ENCODE measurements at places on chromosomes 6 and 20.
A peak's percentile ranks its signal among the peaks of the same experiment; 100 is the strongest.

DNA sequence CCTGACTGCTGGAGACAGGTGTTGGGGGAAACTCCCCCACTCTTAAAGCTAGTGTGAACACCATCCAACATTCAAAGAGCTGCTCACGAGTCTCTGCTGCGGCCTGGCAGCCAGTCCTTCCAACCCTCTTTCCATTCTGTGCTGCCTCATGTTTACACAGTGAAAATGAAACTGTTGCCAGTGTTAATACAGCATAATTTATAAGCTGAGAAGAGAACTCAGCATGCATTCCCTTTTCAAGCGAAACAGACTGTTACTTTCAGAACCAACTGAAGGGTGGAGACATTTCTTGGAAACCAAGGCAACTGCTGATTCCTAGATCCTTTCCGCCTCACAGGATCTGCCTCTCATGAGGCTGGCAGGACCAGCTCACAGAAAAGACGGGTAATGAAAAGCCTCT, 533.8 kb upstream of the ID4 start:
- DNase-seq, result no peak

GRCh38 chr6:91782802-91783201, 1195.9 kb upstream of the MAP3K7 start:
- DNase-seq, result no peak

GRCh38 chr6:81331526-81331925, 421.0 kb downstream of the TENT5A start:
- DNase-seq, result peak; percentile 56

DNA sequence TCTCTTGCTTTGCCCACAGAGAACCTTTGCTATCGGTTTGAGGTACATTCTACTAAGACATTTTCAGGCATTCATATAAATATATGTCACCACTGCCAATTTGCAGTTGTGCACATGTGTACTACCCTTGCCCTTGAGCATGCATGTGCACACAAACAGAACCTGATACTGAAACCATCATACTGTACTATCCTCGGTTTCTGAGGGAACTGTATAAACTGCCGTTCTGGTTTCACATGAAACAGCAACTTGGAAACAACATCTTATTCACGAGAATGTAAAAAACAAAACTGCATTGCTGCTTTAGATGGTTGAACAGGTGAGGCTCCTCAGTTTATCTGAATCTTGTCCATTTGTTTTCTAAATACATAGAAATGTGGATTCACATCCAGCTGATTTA, 151.2 kb upstream of the TMEM170B start:
- no peak for DNase-seq

DNA sequence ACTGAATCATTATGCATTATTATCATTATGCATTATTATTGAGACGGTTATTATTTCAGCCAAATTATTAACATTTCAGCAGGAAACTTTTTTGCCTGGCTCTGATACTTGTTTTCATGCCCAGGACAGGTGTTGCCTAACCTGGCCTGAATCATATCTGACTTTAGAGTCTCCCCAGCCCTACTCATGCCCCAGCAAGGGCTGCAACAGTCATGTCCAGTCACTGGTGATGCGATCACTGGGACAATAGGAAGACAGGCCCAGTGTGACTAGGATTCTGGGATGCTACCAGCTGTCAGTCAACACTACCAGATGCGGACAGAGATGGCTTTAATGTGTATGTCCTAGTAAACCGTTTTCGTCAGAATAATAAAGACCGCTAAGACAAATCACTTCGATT, 285.0 kb downstream of the KHDC1L start:
- DNase-seq, result no peak

DNA sequence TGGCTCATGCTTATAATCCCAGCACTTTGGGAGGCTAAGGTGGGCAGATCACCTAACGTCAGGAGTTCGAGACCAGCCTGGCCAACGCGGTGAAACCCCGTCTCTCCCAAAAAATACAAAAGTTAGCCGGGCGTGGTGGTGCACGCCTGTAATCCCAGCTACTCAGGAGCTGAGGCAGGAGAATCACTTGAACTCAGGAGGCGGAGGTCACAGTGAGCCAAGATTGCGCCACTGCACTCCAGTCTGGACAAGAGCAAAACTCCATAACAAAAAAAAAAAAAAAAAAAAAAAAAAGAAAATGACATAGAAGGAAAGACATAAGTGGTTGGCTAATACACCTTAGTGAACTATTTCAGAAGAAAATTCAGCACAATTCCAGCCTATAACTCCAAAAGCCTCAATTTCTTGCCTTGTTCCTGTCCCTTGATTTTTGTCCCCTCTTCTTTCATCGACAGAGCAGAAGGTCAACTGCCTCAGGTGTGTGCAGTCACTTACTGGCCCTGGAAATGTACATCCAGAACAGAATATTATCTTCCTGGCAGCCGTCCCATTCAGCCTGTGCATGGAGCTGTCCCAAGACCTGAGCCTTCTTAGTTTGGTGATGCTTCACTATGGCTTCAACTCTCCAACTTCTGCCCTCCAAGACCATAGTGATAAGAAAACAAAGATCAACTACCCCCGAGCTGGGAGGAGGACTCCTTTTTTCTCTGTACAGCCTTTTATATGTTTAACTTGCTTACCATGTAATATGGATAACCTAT, 117.6 kb downstream of the LY86 start:
- DNase-seq, result no peak

DNA sequence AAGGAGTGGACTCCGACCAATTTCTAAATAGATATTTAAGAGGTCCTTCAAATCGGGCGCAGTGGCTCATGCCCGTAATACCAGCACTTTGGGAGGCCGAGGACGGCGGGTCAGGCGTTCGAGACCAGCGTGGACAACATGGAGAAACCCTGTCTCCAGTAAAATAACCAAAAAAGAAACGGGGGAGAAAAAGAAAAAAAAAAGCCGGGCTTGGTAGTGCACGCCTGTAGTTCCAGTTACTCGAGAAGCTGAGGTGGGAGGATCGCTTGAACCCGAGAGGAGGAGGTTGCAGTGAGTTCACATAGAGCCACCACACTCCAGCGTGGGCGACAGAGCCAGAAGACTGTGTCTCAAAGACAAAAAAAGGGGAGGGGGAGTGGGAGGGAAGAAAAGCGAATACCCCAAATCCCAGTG, 53.3 kb upstream of the HFE start:
- no peak for DNase-seq

GRCh38 chr20:57705127-57705899, 4.5 kb downstream of the PMEPA1 start:
- DNase-seq, result no peak

GRCh38 chr6:118403036-118403435, 145.1 kb upstream of the PLN start:
- peak; percentile 24 for DNase-seq

DNA sequence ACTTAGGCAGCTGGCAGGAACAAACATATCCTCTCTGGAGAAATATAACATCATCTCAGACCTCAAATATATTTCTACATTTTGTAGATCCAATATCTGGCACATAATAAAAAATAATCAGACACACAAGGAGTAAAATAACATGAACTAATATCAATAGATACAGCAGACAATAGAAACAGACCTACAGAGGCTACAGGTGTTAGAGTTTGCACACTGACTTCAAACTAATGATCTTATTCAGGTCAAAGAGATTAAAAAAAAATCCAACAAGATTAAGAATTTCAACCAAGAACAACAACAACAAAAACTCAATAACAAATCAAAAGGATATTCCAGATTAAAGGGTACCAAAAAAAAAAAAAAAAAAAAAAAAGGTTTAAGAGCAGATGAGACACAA, 13.9 kb upstream of the CDYL start:
- no peak for DNase-seq

GRCh38 chr20:20593447-20594170, 118.8 kb downstream of the RALGAPA2 start:
- no peak for DNase-seq

- no peak for DNase-seq
These were observed 69.5 kb downstream of the TINAG start for GRCh38 chr6:54377776-54378175.

DNA sequence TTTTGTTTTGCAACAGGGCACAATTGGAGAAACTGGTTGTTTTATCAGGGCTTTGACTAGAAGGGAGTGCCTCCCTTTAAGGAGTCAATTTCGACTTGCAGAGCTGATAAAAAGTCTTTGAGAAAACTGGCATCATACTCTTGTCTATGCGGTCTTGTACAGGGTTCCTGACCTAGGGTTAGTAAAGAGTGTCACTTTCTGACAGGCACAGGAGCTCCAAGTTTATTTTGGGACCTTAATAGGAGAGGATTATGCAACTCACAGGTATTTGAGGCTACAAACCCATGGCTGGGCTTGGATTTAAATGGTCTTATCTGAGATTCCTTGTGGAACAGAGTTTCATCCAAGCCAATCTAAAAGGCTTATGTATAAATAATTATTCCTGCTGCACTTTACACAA, 365.4 kb downstream of the HTR1B start:
- DNase-seq, result no peak

DNA sequence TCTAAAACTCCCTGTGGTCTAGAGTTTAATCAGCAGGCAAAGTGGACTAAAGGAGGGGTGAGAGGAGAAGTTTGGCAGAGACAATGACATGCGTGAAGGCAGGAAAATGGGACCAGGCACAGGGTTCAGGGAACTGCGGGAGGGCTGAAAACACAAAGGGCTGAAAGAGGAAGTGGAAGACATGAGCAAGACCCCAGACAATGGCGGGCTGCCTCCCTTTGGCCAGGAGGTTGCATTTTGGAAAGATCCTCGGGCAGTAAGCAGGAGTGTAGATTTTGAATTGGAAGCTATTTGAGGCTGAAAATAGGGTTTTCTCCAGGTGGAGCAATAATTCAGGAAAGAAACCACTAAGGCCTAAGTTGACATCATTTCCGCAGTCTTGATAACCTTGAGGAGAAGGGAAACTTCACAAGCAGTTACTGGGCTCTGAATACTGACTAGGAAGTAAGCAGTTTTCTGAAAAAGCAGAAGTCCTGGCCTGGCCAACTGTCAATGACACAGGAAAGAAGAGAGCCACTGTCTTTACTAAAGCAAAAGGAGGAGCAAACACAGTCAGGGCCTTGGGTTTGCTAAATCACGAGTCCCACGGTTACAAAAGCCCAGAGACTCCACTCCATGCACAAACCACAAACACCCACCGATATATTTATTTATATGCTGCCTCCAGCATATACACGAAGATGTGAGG, 3.4 kb downstream of the LY86 start:
- DNase-seq, result no peak

DNA sequence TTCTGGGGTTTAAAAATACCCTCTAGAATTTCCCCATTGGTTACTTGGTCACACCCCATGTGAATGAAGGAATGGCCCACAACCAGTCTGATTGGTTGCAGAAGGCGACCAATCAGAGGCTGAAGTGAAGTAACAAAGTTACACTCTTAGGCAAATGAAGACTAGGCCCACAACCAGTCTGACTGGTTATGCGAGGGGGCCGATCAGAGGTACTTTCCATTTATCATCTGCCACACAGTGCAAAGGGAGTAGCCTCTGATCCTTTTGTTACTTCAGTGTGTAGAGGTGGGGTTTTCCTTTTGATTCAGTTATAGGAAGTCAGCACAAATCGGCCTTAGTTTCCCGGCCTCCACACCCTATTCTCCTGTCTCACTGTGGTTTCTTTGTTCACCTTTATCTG, 61.2 kb upstream of the SGK1 start:
- no peak for DNase-seq

DNA sequence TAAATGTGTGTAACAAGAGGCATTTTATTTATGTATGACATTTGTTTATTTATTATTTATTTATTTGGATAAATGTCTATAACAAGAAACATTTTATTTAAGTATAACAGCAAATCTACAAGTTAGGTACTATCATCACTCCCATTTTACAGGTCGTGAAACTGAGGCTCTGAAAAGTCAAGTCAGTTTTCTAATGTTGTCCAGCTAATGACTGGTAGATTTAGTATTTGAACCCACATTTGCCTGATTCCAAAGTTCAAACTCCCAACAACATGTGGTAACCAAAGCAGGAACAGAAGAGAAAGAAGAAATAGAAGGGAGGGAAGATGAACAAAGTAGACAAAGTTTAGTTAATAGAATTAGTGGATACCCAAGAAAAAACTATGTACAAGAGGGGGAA, 32.9 kb downstream of the BCAS1 start:
- DNase-seq, result no peak

DNA sequence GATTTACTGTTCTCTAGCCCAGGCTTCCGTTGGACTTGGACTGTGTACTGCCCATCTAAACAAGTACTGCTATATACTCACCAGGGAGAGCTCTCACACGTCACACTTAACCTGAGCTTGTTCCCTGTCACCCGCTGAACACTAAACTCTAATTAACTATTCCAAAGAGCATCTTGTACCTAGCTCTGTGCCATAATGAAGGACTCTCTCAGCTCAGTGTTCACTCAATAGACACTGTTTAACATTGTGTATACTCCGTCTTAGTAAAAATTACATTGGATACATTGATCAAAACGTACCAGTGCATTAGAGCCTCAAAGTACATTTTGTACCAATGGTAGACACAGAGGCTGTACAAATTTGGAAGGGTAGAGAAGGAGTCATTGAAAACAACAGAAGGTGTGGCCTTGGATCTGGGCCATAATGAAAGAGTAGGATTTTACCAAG, 55.4 kb upstream of the EPHA7 start:
- no peak for DNase-seq

DNA sequence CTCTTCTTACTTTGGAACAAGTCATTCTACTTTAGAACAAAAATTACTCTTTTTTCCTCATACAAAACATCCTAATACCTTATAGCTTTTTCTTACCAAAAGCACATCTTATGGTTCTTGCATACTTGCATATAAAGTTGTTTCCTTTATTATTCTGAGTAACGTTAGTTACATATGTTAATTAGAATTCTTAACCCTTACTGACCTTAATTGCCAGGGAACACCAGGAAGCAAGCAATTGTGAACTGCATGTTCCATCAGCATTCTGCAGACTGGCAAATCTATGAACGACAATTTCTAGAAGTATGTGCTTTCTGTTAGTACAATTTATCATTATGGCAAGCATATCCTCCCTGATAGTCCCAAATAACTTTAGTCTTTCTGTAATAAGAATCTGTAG, 831.0 kb downstream of the C6orf118 start:
- DNase-seq, result no peak

- DNase-seq, result no peak
These were observed 86.7 kb upstream of the EMILIN3 start for GRCh38 chr20:41453010-41453950.

GRCh38 chr20:62473717-62474603, 1.8 kb downstream of the GATA5 start:
- DNase-seq, result no peak

GRCh38 chr6:157822245-157823000, 623 bp upstream of the SNX9 start:
- no peak for DNase-seq

GRCh38 chr6:3630258-3630835, 121.2 kb downstream of the PXDC1 start:
- DNase-seq, result no peak

- DNase-seq, result no peak
These were observed 106.9 kb upstream of the SGK1 start for GRCh38 chr6:134424798-134425170.
